NCI-H748 treated with DMSO at 0.1 percent for 48 hours (cell line): ENCODE measurements at places on chromosomes 6 and 20.

DNA sequence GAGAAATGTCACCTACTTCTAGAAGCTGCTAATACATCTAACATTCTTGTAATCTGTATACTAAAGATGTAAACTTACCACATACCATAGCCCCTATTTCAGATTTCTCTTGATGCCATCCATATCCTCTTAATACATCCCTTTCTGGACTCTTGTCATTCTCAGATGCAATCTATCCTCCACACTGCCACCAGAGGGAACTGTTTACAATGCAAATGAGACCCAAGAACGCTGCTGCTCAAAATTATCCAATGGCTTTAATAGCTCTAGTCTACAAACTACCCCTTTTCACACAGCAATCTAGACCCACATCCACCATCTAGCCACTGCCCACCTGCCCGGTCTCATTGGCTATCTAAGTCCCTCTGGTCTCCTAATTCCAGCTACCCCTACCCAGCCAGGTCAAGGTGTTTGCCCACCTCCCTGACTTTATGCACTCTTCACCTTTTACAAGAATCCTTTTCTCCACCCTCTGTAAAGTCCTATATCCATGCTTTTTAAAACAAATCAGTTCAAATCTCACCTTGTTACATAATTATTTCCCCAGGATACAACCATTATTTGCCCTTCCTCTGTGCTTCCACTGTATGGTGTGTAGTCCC, 14.8 kb downstream of the FAXC start:
- DNase-seq, result peak; percentile 46

DNA sequence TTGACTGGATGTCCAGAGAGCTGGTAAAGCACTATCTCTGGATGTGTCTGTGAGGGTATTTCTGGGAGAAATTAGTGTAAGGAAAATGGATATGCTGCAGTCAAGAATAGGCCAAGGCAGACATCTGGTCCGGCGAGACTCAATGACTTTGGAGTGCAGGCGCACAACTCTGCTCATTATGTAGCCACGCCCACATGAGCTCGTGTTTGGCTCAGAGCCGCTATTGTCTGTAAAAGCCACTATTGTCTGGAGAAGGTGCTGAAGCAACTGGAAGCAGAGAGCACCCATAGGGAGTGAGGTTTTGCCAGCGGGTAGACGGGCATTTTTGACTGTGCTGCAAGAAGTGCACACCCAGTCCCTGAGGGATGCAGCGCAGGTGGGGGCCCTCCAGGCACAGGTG, 305.0 kb upstream of the POU3F2 start:
- no peak for DNase-seq

DNA sequence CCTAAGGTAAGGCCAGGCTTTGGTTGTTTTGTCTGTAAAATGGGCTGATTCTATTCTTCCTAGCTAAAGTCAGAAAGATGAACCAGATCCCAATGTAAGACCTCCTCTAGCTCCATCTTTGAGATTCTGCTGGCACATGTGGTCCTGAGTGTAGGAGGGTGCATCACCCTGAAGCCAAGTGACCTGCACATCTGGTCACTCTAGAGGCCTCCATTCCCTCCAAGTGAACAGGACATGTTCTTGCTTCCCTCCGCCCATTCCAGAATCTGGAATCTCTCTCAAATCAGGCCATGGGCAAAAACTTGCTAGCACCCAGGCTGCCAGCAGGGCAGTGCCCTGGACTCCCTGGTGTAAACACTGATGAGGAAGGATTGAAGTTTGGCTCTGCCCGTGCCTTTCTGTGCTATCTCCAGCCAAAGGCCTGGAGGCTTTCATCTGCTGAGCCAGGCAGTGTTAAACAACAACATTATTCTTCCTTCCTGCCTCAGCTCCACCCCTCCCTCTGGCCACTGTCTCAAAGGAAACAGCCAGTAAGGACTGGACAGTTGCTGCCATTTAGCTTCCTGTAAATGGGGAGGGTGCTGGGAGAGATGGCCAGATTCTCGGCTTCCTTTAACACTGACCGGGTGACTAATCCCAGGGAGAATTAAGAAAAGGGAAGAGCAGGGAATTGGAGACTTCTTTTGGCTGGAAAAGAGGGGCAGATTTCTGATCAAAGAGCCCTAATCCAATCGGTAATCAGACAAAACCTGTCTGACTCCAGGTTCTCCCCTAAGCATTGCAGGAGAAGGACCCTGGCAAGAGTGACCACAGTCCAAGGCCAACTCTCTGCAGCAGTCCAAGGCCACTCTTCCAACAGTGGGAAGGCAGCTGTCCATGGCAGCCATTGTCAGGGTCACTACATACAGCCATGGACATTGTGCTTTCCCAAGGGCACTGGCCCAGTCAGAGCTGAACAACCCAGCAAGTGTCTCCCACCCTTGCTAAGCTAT, 19.5 kb upstream of the ADGRF1 start:
- DNase-seq, result no peak

GRCh38 chr6:113647143-113647889, 209.8 kb upstream of the MARCKS start:
- DNase-seq, result no peak

DNA sequence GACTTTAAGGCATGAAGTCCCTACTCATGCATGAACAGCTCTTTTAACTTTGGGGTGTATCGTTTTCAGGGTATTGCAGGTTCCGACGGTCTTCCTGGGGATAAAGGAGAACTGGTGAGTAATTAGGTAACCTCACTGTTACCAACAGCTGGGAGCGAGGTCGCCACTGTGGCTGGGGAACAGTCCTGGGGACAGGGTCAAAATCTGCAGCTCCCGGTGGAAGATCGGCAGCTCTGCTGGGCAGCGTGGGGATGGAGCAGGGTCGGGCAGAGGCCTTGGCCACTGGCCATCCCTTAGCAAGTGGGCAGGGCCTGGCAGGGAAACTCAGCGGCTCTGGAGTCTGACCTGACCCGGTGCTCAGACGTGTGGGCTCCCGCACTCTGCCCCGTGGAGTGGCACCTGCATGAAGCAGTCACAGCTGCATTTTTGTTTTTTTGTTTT, 16.1 kb downstream of the COL9A3 start:
- DNase-seq, result no peak

DNA sequence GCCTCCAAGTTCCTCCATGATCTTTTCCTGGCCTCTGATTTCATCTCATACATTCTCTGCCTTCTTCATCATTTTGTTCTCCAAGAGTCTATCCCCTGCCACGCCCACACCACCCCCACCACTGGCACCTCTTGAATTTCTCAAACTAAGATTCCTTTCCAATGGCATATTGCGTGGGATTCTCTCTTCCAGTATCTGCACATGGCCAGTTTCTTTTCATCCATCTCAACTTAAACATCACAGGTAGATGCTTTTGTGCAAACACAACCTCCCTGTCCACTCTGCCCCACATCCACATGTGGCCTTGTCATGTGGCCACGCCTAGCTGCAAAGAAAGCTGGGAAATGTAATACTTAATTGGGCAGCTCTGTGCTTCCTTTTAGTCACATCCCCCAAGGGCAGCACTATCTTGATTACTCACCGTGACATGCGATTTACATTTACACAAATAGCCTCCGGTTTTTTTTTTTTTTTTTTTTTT, 33.4 kb upstream of the ZMYND8 start:
- no peak for DNase-seq

- no peak for DNase-seq
These were observed 41.4 kb upstream of the TMX4 start for GRCh38 chr20:8060977-8061376.

DNA sequence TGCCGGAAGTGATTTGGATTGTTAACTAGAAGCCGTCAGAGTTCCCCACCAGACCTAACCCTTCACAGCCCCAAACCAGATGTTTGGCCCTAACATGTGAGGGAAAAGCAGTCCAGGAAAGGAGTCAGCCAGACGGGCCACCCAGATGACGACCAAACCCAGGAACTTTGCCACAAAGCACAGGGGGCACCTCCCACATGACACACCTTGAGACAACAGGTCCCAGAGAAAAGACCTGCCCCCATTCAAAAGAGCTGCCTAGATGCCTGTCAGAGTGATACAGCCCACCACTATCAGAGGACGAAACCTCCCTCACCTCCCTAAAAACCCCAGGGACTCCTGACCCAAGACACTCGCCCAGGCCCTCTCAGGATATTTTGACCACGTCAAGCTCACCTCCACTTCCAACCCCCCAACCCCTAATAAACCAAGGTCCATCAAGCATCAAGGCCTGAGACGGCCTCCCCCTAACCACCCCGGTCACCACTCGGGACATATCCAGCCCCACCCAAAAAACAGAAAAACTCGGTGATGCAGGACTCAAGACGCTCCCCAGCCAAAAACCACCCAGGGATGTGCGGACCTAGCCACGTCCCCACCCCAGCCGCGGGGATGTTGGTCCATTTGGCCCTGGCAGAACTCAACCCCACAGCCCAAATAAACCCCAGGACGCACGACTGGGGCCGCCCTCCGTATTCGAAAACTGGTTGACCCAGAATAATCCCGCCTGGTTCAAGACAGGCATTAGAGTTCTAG, 662 bp downstream of the ZNF343 start:
- DNase-seq, result no peak

GRCh38 chr6:139738801-139739455, 364.5 kb upstream of the CITED2 start:
- no peak for DNase-seq

DNA sequence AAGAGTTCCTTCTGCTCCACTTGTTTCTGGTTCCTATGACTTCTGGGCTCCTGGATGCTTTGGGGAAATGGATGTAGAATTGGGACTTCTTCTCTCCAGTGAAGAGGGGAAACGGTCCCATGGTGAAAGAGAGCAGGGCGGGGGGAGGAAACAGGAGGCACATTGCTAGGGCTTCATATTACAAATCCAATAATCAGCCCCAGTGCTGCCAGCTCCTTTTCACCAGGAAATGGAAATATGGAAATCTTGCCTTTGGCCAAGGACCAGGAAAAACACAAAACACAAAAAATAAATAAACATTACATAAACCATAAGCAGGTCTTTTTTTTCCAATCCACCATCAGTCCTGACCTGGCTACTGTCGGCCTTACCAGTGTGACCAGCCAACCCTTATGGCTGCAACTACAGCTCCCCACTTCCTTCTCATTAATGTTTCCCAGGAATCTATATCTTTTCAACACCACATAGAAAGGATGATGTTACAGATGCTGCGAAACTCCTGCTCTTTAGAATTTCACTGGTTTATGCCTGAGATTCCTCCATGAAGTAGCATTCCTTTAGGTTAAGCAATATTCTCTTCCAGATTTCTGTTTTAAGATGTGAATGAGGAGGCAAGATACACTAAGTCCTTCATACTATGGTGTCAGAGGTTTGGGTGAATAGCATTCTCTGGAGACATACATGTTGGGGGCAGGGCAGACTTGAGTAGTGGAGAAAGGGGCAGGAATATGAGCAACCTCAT, 2.0 kb downstream of the PI3 start:
- DNase-seq, result no peak

DNA sequence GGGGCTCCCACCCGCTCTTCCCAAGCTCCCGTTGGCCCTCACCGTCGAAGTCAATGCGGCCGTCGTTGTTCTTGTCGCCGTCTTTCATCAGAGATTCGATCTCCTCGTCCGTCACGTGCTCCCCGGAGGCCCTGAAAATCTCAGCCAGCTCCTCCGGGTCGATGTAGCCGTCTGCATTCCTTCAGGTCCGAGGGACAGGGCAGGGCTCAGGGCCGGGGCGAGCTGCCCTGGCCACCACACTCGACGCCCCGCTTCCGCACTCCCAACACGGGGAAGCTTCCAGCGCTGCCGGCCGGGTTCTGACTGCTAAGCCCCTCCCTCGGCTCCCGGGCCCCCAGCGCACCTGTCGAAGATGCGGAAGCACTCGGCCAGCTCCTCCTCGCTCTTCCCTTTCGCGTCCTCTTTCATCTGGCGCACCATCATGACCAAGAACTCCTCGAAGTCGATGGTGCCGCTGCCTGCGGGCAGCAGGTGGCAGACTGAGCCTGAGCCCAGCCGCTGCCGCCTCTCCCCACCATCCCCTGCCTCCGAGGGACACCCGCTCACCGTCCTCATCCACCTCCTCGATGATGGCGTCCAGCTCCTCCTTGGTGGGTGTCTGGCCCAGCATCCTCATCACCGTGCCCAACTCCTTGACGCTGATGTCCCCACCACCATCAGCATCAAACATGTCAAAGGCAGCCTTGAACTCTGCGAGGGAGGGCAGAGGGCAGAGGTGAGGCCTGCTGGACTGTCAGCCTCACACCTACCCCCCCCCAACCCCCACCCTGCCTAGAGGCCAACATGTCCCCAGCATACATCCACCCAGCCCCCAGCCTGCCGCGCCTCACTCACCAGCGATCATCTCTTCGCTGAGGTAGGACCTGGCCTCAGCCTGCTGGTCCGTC, 2.9 kb downstream of the TNNC2 start:
- DNase-seq, result no peak

DNA sequence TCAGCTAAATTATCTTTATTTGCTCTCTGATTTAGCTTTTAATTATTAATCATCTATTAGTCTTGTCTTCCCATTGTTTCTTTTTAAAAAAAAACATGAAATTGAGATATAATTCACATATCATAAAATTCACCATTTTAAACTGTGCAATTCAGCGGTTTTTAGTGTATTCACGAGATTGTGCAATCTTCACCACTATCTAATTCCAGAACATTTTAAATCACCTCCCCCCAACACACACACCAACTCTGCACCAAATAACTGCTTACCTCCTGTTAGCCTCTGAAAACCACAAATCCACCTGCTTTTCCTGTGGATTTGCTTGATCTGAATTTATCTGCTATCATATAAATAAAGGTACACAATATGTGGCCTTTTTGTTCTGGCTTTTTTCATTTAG, 8.8 kb upstream of the ABRACL start:
- DNase-seq, result no peak
